ENCODE measurements at places on chromosomes 7 and 10.

DNA sequence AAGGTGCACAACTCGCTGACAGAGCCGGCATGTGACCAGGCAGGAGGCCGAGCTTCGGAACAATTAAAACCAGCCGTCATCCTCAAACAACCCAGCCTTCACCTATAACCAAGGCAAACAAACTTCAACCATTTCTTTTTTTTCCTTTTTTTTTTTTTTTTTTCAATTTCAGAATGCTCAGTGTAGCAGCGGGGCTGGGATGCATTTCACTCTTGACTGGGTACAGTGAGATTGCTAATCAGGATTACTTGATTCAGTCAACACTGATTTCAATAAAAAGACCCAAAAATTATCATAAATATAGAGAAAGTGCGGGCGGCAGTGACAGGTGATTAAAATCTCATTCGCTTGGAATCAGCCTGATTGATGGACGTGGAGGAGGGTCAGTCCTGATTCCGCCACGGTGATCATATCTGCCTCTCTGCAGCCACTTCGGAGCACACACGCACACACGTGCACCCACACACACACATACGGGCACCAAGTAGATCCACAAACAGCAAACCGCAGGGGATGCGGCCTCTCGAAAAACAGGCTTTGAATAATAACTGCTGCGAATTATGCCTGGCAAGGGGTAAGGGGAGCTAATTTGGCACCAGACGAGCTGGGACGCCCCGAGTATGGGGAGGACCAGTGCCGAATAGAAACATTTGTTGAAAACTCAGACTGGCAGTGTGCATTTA is 31.2 kb downstream of the EBF3 start:
- no peak for DNase-seq

DNA sequence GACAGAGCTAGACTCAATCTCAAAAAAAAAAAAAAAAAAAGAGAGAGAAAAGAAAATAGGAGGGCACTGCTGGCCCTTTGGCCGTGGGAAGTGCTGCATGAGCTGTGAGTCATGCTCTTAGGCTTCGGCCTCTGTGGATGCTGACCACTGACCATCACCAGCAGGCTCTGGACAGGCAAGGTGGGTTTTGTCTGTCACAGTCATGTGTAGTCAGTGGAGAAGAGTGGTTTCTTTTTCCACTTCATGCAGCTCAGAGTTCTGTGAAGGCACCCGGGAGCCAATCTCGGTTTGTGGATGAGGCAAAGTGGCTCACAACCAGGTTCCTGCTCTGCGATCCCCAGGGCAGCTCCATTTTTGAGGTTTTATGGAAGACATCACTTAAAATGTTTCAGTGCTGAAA is 58.1 kb downstream of the PRTFDC1 start:
- no peak for DNase-seq

DNA sequence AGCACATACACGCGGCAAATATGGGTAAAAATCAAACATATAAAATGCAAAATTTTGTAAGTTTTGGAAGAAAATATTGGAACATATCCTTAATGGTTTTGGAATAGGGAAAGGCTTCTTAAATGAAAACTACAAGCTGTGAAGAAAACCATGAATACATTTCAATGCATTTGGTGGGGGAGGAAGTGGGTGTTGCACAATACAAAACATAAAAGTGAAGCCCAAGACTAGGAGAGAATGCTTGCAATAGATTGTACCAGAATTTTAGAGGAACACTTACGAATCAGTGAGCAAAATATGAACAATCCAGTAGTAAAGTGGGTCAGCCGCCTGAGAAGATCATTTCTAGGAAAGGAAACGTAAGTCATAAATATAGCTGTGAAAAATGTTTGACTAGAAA is 322.6 kb upstream of the MKI67 start:
- no peak for DNase-seq

DNA sequence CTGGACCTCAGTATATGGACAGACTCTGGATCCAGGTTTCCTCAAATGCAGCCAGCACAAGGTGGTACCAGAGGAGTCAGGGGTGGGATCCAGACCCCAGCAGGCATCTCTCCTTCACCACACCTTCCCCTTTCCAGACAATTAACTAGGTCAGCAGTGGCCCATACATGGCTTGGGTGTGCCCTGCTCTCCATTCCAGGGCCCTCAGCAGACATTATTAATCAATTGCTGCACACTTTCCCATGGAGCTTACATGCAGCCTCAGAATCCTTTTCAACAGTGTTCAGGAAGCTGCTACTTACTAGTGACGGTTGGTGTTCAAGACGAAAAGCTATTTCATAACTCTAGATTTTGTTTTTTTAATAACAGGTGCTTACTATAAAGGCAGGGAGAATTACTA is 6.0 kb downstream of the COL13A1 start:
- peak; percentile 6 for DNase-seq

DNA sequence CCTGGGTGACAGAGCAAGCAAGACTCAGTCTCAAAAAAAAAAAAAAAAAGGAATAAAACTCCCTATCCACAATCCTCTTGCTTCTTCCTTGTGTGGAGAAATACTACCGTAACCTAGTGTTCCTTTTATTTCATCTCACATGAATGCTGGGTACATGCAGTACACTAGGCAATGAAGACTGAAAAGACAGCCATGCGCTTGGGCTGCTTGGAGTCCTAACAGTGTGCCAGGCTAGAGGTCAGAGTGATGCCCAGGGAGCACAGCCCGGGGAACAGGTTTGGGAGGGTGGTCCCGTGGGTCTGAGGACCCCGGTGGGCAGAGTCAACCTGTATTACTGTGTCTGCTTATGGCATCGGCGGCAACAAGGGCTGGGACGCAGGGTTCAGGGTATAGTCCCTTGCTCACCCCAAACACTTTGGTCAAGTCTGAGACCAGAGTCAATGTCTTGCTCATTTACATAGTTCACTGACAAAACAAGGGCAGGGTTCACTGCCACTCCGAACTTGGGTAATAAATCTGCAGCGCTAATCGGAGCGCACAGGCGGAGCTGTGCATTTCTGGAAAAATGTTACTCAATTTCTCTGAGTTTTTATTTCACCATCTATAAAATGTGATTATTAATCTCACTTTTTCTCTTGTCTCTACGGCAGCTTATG is 118.0 kb downstream of the CLEC2L start:
- DNase-seq = no peak

- no peak for DNase-seq
These were observed 12.0 kb downstream of the C10orf62 start for GRCh38 chr10:97601268-97602215.

DNA sequence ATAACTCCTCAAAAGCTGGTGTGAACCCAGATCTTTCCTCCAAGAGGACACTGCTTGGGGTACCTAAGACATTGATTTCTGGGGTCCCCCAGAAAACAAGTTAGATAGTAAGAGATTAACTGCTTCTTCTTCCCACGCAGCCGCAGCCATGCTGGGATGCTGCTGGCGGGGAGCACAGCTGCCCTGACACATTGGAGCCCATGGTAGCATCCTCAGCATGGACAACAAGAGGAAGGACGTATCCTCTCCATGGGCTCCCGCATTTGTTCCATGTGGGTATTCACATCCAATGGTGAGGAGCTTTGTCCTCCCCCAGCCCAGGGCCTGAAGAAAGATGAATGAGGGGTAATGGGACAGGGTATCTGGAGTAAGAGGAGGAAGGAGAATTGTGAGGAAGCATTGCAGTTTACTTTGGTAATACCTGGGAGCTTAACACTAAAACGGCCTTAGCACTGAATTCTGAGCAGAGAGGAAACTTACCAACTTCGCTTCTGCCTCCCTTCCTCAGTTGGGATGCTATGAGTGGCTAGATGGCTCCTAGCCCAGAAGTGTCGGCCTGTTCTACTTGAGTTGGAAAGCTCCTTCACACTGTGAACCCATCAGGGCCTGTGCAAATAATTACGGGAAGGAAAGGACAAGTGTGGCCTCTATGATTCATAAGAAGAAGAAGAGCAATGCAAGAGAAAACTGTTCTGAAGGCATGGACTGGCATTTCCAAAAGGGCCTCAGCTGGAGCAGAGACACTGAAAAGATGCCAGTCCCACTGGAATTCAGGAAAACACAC is 43.9 kb downstream of the C10orf120 start:
- no peak for DNase-seq

GRCh38 chr7:108561047-108561619 is 8.4 kb downstream of the THAP5 start:
- DNase-seq = no peak

DNA sequence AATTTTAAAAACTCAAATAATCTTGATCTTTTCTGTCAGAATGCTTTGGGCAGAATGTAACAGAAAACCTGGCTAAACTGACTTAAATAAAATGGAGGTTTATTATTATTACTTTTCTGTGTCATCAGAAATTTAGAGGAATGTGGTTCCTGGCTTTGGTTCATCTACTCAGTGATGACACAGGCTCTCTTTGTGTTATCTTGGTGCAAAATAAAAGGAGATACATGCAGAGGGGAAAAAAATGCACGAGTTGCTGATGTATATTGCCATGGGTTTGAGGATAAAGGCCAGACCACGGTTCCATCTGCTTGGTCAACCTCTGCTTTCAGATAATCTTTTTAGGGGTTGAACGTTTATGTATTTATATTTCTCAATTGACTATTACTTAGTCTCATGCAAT is 181.4 kb downstream of the SUGCT start:
- DNase-seq = no peak

- no peak for DNase-seq
These were observed 18.8 kb downstream of the NEBL start for GRCh38 chr10:20877986-20878983.

GRCh38 chr7:16734148-16734726 is 19.3 kb upstream of the TSPAN13 start:
- DNase-seq = no peak

- DNase-seq = no peak
These were observed 75.0 kb downstream of the WNT2 start for GRCh38 chr7:117247809-117248208.

DNA sequence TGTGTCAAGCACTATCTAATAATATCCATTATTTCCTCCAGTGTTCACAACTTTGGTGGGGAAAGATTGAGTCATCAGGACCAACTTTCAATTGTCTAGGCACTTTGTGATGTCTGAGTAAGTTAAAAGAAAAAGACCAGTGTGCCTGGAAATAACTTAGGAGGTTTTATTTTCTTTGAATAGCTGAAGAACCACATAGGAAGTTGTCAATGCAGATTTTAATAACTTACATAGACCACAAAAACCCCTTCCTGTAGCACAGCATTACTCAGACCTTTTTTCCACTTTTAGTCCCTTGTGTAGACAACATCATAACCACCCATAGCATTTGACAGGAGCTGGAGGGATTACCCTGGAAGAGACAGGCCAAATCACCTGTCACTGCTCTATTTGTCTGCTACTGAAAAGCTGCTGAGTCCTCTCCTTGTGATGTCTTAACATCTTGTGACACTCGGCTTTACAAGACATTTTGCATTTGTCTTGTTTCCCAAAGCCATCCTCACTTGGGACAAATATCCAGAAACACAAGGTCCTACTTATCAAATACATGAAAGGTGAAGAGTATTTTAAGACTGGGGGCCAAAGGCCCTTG is 241.5 kb upstream of the PTER start:
- no peak for DNase-seq

DNA sequence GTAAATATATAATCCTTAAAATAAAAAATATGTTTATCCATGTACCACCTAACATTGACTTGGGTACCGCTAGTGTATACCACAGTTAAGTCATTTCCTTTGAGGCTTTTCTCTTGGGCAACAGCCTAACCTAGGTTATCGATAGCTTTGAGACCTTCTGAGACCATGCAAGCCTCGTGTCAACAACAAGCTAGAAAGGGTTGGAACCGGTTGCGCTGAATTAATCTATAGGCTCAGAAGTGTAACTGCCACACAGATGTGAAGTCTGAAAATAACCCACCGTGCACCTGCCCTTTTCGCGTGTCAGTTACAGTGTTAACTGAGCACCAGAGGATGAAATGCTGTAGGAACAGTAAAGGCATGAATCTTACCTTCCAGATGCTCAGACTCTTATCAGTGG is 59.8 kb downstream of the ARID5B start:
- no peak for DNase-seq

GRCh38 chr7:64881461-64882287 is 21.4 kb upstream of the ZNF273 start:
- DNase-seq = no peak

- no peak for DNase-seq
These were observed 772 bp upstream of the DDC start for GRCh38 chr7:50565977-50566376.

GRCh38 chr10:9957351-9957750 is 1060.3 kb upstream of the CELF2 start:
- DNase-seq = no peak

- no peak for DNase-seq
These were observed 104.9 kb downstream of the CREB5 start for GRCh38 chr7:28517206-28517605.

DNA sequence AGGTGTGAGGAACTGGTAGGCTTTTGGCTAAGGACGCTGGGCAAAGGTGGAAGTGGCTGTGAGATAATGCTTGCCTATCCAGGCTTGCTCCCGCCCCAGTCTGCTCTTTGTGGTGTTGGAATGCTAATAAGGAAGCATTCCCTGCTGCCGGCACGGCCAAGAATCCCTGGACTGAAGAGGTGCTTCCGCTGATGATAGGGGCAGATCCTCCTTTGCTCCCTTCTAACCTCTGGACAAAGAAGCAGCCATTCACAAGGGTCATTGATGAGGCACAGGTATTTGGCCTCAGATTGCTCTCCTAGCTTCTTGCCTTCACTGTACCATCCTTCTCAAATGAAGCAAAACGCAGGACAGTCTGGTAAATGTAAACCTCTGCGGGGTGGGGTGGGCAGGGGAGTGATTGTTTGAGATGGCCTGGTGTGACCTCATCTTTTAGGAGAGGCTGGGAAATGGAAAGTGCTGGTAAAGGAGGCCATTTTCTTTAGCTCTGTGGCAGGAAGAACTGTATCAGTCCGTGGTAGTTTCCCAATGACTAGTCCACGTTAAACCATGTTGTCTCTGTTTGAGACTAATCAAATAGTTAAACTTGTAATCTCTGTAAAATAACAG is 1.7 kb downstream of the PGAM1 start:
- DNase-seq = no peak

- no peak for DNase-seq
These were observed 26.7 kb upstream of the ZNF800 start for GRCh38 chr7:127419196-127419595.

GRCh38 chr7:135269921-135270320 is 36.3 kb downstream of the STRA8 start:
- DNase-seq = no peak

DNA sequence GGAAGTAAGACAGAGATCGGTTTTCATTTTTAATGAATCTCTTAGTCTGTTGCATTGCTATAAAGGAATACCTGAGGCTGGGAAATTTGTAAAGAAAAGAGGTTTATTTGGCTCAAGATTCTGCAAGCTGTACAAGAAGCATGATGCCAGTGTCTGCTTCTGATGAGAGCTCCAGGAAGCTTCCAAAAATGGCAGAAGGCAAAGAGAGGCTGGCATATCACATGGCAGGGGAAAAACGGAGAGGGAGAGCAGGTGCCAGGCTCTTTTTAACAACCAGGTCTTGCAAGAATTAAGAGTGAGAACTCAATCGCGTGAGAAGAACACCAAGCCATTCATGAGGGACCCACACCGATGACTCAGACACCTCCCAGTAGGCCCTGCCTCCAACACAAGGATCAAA is 125.0 kb upstream of the THSD7A start:
- no peak for DNase-seq

DNA sequence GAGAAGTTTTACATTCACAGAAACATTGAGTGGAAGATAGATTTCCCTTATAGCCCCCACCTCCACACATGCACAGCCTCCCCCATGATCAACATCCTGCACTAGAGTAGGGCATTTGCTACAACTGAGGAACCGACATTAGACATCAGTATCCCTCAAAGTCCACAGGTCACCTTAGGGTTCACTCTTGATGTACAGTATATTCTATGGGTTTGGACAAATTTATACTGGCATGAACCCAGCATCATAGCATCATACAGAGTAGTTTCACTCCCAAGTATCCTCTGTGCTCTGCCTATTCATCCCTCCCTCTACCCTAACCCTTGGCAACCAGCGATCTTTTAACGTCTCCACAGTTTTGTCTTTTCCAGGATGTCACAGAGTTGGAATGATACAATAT is 64.4 kb downstream of the VSTM4 start:
- DNase-seq = no peak
